ENCODE measurements at places on chromosomes 6 and 20.

GRCh38 chr6:43926634-43927531 is 156.9 kb downstream of the VEGFA start:
- no peak for DNase-seq

GRCh38 chr6:88367248-88367647 is 201.1 kb upstream of the CNR1 start:
- no peak for DNase-seq

DNA sequence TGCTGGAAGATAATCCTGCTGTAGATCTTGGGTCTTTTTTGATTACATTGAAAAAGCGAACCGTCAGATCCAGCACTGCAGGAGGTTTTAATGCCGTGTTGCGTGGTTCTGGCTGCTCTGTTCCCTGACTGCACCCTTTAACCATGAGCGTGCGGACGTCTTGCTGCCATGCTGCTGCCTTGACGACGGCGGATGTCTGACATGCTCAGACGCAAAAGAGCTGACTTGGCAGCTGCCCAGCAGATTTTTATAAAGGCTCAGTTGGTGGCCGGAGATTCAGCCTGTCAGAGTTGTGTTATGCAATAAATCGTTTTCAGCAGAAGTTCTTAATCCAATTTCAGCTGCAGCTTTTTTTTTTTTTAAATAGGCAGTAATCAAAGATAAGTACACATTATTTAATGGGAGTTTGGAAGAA is 119.4 kb downstream of the JARID2 start:
- no peak for DNase-seq

GRCh38 chr6:158571826-158572652 is 12.1 kb downstream of the TMEM181 start:
- DNase-seq: no peak

GRCh38 chr6:36128793-36129192 is 1.5 kb upstream of the MAPK13 start:
- no peak for DNase-seq

GRCh38 chr6:117546674-117547073 is 55.6 kb downstream of the GOPC start:
- DNase-seq: no peak

- no peak for DNase-seq
Observed at GRCh38 chr6:17519120-17519519, 81.0 kb upstream of the FAM8A1 start.

GRCh38 chr6:167252271-167252670 is 38.8 kb upstream of the UNC93A start:
- no peak for DNase-seq

- DNase-seq: no peak
Observed at GRCh38 chr6:11609324-11610071, 71.9 kb downstream of the TMEM170B start.

DNA sequence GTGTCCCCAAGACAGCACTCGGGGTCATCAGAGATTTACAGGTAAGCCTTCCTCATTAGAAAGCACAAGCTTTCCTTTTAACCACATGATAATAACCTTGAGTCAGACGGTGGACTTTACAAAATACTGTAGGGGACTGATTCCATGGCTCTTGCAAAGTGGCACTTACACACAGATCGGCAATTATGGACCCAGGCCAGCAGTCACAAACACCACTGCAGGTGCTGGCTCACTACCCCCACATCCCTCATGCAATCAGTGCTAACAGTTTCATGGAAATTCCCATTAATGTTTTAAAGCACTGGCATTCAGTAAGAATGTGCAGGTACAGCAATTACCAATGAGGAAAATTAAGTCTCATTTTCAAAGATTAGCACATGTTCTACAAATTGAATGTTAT is 516.5 kb downstream of the PRKN start:
- no peak for DNase-seq

DNA sequence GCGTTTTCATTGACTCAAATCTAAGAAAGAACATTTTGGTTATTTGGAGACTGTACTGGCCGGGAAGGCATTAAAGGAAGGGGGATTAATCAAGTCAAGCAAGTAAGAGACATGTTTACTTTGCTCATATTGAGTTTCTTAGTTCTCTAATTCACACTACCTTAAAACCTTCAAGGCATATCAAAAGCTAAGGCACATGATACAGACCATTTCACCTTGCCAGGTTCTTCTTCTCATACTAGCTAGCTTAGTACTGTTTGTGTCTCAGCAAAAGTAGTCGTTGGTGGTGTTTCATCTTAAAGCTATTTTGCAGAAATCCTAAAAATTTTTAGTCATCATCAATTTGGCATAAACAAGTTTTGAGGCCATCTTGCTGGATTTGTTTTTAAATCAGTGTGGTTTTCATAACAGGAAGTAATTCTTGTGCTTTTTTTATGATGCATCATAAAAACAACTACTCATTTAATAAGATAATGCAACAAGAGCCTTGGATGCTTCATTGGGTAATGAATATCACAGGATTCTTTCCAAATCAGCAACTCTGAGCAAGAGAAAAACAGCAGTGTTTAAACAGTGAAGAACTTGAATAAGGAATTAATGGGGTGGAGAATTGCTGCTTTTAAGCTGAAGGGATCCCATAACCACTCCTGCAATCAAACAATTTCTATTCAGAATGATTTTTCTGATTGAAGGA is 425.3 kb downstream of the EPM2A start:
- no peak for DNase-seq

DNA sequence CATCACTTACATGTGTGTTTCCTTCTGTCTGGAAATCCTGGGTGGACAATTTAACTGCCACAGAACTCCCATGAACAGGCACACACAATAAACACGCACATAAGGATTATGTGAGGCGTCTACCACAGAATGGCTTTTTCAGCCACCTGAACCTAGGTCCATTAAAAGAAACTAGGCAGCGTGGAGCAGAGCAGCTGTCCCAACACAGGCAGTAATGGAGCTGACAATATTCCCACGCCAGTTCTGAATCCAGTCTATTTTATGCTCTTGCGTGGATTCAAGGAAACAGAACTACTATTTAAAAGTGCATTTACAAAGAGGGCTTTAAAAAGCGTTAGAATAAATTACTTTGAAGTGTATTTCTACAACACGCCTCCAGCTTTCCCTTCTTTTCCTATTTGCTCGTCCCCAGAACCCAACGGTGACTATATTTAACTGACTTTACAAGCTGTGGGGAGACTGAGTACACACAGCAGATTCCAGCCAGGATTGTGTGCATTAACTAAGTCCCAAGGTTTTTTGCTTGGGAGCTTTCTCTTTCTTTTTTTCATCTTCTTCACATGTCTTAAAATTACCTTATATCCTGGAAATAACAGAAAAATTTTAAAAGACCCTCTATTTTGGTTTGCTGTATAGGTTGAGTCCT is 95.9 kb downstream of the GMDS start:
- no peak for DNase-seq

DNA sequence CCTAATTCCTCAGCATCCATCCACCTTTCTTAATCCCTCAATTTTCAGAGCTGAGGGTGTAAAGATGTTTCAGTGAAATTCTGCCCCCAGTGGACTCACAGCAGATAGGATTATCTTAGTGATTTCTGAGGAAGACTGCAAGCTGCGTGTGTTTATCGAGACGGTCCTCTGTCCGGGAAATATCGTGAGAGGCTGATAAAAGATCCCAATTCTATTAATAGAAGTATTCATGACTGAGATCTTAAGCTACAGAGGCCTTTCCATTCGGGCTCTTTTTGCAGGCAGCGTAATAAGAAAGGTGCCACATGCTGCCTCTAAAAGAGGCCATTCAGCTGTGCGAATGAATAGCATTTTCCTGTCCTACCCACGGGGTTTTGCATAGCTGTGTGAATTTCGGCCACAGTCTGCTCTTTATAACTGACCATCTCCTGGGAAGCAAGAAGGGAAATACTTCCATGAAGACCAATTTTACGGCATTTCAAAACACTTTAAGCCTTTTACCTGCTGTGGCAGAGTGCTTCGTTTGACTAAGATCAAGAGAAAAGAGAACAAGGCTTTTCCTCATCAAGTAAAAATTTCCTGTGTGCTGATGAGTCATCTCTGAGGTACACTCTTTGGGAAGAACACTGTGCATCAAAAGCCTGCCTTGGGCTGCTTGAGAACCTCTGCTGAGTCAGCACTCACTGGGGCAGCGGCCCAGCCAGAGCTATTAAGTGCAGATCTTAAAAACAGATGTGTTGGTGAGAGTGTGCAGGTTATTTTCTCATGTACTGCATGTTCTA is 208.8 kb downstream of the ARHGAP18 start:
- DNase-seq: no peak

DNA sequence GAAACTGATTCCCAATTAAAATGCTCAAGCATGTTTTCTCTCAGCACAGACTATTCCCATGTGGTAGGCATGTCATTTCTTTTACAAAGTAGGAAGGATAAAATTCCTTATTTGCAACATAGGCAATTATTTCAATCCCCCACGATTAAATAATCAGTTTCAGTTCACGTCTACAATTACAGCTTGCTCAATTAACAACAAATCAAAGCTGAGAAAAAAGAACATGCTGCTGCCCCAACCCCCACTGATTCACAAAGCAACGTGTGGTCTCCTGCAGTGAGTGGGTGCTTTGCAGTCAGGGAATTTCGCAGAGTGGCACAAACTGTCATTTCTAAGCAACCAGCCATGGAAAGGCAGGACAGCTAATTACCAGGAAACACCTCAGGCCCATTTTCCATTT is 17.0 kb downstream of the RNASET2 start:
- no peak for DNase-seq

DNA sequence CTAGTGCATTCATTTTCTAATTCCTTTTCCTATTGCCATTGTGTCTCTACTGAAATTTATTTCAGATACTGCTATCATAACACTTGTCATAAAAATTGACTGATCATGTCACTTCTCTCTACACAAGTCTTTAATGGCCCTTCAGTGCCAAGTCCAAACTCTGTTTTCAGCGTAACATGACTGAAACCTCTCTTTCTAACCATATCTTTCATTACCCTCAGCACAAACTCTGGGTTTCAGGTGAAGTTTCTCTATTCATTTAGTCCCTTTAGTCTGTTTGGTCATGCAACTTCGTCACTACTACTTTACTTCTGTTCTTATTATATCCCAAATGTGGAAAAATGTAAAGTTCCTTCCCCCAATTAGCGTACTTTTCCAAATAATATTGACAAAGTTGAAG is 234.9 kb downstream of the OGFRL1 start:
- no peak for DNase-seq

DNA sequence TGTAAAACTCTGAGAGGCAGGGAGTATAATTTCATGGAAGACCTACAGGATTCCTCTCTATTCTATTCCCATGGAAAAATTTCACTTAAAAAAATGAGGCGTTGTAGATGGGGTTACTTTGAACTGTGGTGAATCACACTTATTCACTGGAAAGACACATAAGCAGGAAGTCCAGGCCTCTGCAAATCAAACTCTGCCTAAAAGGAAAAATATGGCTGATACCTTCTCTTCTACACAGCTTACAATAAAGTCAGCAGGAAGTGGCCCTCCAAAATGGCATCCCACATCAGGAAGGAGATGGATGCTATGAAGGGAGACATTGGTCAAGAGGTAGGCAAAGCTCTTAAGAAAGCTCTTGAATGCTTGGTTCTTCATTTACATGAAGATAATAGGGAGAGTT is 115.9 kb downstream of the FYN start:
- DNase-seq: no peak

DNA sequence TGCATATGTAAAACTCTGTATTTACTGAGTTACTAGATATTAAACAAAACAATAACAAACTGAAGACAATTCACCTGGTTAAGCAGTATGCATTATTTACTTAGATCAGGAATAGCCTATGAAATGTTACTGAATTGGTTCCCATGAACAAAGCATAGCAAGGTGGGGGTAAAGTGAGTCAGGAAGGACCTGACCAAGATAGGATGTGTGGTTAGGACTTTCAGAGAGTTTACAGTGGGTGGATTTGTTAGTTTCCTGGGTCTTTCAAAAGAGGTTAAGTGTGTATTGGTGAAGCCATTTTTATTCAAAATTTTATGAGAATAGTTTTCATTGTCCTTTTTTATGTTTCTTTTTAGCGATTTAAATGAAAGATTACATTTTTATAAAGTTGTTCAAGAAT is 32.9 kb downstream of the TBPL1 start:
- no peak for DNase-seq

- DNase-seq: no peak
Observed at GRCh38 chr6:2957696-2958330, 13.6 kb downstream of the SERPINB6 start.

DNA sequence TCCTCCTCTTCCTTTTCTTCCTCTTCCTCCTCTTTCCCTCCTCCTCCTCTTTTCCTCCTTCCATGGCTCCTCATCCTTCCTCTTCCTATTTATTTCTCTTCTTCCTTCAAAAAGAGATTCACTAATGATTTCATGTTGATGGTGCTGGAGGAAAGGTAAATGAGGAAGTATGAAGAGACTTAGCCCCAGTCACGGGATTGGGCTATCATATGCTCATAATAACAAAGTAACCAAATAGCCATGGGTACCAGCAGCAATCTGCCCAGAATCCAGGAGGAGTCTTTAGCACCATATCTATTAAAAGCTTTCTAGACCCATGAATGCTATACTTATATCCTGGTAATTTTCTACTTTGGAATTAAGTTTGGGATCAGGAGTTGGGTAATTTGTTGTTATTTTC is 910.9 kb upstream of the MAP3K7 start:
- no peak for DNase-seq

DNA sequence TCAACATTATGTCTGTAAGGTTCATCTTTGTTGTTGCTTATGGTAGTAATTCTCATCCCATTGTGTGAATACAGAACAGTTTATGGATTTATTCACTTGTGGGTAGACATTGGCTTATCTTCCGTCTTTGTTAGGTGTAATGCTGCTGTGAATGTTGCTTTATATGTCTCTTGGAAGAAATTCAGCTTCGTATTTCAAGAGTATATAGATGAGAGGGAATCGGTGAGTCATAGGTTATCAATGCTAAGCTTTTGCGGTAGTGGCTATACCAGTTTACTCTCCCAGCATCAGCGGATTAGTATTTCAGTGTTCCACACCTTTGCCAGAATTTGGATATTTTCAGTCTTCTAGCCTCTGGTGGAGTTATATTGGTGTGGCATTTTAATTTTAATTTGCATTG is 77.8 kb downstream of the ZFAND3 start:
- DNase-seq: no peak

DNA sequence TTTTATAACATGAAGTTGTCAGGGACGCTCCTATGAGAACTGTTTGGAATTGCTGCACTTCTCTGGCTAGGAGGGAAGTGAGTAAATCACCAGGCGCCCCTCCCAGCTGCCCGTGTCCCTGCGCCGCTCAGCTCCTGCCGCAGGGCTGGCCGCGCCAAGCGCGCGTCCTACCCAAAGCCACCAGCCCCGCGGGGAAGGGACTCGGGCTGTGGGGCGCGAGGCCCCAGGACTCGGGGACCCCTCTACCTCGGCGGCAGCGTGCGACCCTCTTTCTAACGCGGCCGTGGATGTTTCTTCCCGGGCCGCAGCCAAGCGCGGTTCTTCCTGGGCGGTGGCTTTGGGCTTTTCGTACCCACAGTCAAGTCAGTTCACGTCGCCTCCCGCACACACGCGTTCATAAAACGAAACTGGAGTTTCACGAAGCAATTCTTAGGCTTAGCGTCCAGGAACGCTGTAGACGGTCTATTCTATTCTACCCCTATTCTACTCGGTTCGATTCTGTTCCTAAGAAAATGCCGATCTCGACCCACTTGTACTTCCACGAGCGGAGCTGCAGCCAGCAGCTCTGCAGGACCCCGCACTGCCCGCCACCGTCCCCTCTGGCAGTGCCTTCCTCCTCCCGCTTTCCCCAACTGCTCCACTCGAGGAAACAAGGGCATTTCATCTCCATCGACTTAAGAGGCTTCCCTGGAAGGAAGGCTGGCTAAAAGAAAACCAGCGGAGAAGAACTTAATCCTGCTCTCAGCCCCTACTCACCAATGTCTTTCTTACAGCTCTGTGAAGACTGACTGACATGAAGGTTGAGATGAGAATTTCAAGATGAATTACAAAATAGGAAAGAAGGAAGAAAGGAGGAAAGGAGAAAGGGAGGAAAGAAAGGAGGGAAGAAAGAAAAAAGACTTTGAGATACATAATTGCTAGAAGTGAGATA is 15.4 kb downstream of the FOXC1 start:
- no peak for DNase-seq
